Peyer's patch (tissue), 4 donors: ENCODE measurements at places on chromosomes 7 and 10.
A peak's percentile ranks its signal among the peaks of the same experiment; 100 is the strongest.

- no peak for DNase-seq
- H3K4me1 ChIP-seq: no peaks in the 10 kb centered on the region
- no peaks in the 10 kb centered on the region for H3K27me3 ChIP-seq
- no peak overlapping the region for H3K27ac ChIP-seq
- H3K36me3 ChIP-seq: no peaks in the 10 kb centered on the region
Observed at GRCh38 chr10:1268831-1269230, 212.6 kb downstream of the WDR37 start.

- no peaks in the 10 kb centered on the region for H3K4me1 ChIP-seq
- H3K27me3 ChIP-seq: no peaks in the 10 kb centered on the region
- no peak overlapping the region for H3K27ac ChIP-seq
- H3K36me3 ChIP-seq: no peaks in the 10 kb centered on the region
Observed at GRCh38 chr7:26813432-26813831, 51.0 kb downstream of the SKAP2 start.

GRCh38 chr7:94394437-94395140 is at the start of gene COL1A2:
TSS of gene COL1A2 (plus strand) at chr7:94394895. CDS start at chr7:94395032, 137 bp downstream.
- no peaks in the 10 kb centered on the region for H3K36me3 ChIP-seq
- DNase-seq: peak; percentile 64
- H3K4me3 ChIP-seq: peak within 1 kb of the TSS; percentile 35
- no peaks in the 10 kb centered on the region for H3K4me1 ChIP-seq

DNA sequence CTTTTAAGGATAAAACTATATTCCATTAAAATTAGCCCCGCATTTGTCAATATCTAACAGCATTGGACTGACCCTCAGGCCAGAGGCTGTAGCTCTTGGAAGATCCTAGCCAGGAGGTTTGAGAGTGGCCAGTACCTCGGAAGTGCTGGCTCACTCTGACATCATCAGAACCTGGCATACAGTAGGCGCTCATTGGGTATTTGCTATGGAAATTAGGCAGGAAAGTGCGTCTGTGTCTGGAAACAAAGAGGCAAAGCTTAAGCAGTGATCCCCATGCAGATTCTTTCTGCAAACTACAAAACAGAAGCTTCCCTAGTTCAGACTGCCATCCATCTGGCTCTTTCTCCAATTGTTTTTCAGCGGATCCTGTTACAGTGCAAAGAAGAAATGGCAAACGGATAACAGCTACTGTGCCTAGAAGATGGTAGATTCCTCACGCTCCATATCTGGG is 1.7 kb upstream of the PRKCQ start:
- peak overlapping the region; percentile 8 for H3K27ac ChIP-seq
- no peaks in the 10 kb centered on the region for H3K4me1 ChIP-seq
- no peak overlapping the region for H3K4me3 ChIP-seq

DNA sequence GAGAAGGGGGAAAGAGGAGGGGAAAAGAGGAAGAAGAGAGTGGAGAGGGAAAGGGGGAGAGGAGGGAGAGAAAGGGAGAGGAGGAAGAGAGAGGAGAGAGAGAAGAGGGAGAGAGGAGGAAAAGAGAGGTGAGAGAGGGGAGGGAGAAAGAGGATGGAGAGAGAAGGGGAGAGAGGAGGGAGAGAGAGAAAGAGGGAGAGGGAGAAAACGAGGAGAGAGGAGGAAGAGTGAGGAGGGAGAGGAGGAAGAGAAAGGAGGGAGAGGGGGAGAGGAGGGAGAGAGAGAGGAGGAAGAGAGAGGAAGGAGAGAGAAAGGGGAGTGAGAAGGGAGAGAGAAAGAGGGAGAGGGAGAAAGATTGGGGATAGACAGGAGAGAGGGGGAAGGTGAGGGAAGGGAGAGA is 197.6 kb upstream of the FOXK1 start:
- H3K4me1 ChIP-seq: no peaks in the 10 kb centered on the region
- H3K27me3 ChIP-seq: no peaks in the 10 kb centered on the region
- H3K36me3 ChIP-seq: no peaks in the 10 kb centered on the region
- no peak overlapping the region for H3K4me3 ChIP-seq
- DNase-seq: no peak

GRCh38 chr7:150952331-150953050 is 25.6 kb downstream of the KCNH2 start:
- no peak overlapping the region for H3K27ac ChIP-seq
- H3K36me3 ChIP-seq: no peaks in the 10 kb centered on the region
- DNase-seq: no peak
- H3K4me3 ChIP-seq: no peak overlapping the region
- H3K27me3 ChIP-seq: no peaks in the 10 kb centered on the region

- no peaks in the 10 kb centered on the region for H3K27me3 ChIP-seq
- H3K36me3 ChIP-seq: no peaks in the 10 kb centered on the region
- H3K4me3 ChIP-seq: no peak overlapping the region
- DNase-seq: no peak
- H3K27ac ChIP-seq: peak overlapping the region; percentile 44
- no peaks in the 10 kb centered on the region for H3K4me1 ChIP-seq
Observed at GRCh38 chr10:69043931-69044531, 43.9 kb upstream of the SRGN start.

DNA sequence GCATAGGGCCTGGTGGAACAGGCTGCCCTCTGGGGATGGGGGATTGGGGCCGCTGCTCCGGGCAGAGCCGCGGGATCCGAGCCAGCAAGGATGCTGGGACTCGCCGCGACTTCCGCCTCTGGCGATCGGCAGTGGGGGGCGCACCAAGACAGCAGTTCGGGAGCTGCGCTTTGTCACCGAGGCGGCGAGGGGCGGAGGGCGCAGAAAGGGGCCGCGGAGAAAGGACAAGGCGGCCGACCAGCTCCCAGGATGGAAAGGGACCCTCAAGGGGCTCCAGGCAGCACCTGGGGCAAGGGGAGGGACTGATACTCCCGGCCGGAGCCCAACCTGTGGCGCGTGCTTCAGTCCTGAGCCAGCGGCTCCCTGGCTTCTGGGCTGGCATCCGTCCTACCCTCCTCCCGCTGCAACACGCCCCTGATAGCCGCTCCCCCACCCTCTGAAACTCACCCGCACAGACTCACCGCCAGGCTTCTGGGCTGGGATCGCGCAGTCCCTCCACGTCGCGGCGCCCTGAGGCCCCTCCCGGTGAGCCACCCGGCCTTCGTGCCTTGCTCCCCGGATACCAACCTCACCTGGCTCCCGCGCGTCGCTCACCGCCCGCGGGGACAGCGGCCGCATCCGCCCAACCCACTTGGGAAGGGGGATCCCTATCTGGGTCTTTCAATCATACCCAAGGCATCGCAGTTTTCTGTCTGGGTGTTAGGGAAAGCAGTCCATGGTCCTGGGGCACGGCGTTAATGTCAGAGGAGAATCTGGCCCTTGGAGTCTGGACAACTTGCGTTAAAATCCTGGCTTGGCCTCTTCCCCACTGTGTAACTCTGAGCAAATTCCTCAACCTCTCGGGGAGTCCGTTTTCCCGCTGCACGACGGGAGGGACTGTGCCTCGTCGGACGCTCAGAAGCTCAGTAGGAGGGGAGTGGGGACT is 7.0 kb upstream of the EVX1 start:
- peaks cover 4% of the 10 kb centered on the region for H3K27me3 ChIP-seq
- H3K27ac ChIP-seq: no peak overlapping the region
- no peaks in the 10 kb centered on the region for H3K36me3 ChIP-seq
- H3K4me1 ChIP-seq: peaks cover 5% of the 10 kb centered on the region

GRCh38 chr10:11449761-11450160 is 161.7 kb downstream of the USP6NL start:
- H3K27ac ChIP-seq: no peak overlapping the region
- H3K27me3 ChIP-seq: no peaks in the 10 kb centered on the region
- no peak overlapping the region for H3K4me3 ChIP-seq
- no peak for DNase-seq
- H3K4me1 ChIP-seq: no peaks in the 10 kb centered on the region

DNA sequence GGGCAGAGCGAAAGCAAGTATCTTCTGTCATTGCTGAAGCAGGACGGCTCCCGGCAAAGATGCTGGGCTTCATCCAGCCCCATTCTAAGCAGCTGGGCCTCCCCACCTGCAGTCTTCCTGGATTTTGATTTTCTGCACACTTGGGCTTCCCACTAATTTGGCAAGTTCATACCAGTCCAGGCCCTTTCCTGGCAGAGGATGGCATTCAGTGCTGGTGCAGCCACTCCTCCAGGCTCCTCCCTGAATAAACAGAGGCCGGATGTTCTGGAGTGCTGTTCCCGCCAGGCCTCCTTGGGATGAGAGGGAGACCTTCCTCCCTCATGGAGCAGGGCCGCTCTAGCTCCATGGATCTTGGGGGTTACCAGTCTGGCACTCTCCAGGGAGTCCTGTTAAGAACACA is 3.4 kb downstream of the BAG3 start:
- no peak overlapping the region for H3K4me3 ChIP-seq
- no peak for DNase-seq
- no peaks in the 10 kb centered on the region for H3K27me3 ChIP-seq

- no peaks in the 10 kb centered on the region for H3K36me3 ChIP-seq
- peaks cover 3% of the 10 kb centered on the region for H3K4me1 ChIP-seq
- H3K27ac ChIP-seq: no peak overlapping the region
Observed at GRCh38 chr7:70093205-70093904, 495.1 kb downstream of the AUTS2 start.

DNA sequence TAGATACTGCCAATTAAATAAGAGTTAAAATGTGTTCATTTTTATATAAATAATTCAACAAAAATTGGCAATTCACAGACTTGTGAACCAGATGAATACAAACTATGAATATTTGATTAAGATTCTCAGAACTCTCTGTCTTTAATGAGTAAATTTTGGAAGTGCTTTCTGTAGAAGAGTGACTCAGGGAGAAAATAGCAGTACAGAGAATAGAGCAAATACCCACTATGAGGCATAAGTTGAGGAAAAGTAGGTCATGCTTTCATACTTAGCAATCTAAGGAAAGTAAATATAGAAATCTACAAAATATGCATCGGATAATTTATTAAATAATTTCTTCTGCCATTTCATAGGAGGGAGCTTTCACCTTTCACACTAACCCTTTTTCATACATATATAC is 117.7 kb upstream of the TMEM106B start:
- H3K4me3 ChIP-seq: no peak overlapping the region
- H3K4me1 ChIP-seq: no peaks in the 10 kb centered on the region
- DNase-seq: no peak

GRCh38 chr7:102223184-102223583 is 63.5 kb upstream of the SH2B2 start:
- H3K27me3 ChIP-seq: no peaks in the 10 kb centered on the region
- DNase-seq: no peak
- no peak overlapping the region for H3K4me3 ChIP-seq

- H3K36me3 ChIP-seq: no peaks in the 10 kb centered on the region
- peak overlapping the region; percentile 84 for H3K27ac ChIP-seq
- peak overlapping the region; percentile 65 for H3K4me3 ChIP-seq
- H3K27me3 ChIP-seq: no peaks in the 10 kb centered on the region
Observed at GRCh38 chr7:100604028-100604975, 2.1 kb downstream of the PCOLCE start.

GRCh38 chr7:45211066-45211465 is 53.5 kb downstream of the RAMP3 start:
- no peak overlapping the region for H3K4me3 ChIP-seq
- no peaks in the 10 kb centered on the region for H3K4me1 ChIP-seq
- DNase-seq: no peak
- H3K27me3 ChIP-seq: no peaks in the 10 kb centered on the region
- no peaks in the 10 kb centered on the region for H3K36me3 ChIP-seq
- no peak overlapping the region for H3K27ac ChIP-seq

GRCh38 chr10:14186245-14186644 is 144.5 kb downstream of the FRMD4A start:
- H3K4me1 ChIP-seq: no peaks in the 10 kb centered on the region
- H3K4me3 ChIP-seq: no peak overlapping the region
- H3K27me3 ChIP-seq: no peaks in the 10 kb centered on the region

GRCh38 chr10:126910196-126910595 is 5.0 kb downstream of the DOCK1 start:
- no peak overlapping the region for H3K4me3 ChIP-seq
- H3K27me3 ChIP-seq: no peaks in the 10 kb centered on the region
- H3K27ac ChIP-seq: no peak overlapping the region

GRCh38 chr10:78184851-78185692 is 151.4 kb downstream of the RPS24 start:
- H3K4me3 ChIP-seq: no peak overlapping the region
- no peaks in the 10 kb centered on the region for H3K36me3 ChIP-seq
- no peaks in the 10 kb centered on the region for H3K27me3 ChIP-seq
- no peak overlapping the region for H3K27ac ChIP-seq
- no peak for DNase-seq

GRCh38 chr10:3192856-3193635 is 20.5 kb upstream of the PITRM1 start:
- no peaks in the 10 kb centered on the region for H3K4me1 ChIP-seq
- no peak overlapping the region for H3K27ac ChIP-seq
- DNase-seq: no peak
- H3K36me3 ChIP-seq: no peaks in the 10 kb centered on the region
- no peak overlapping the region for H3K4me3 ChIP-seq
- H3K27me3 ChIP-seq: no peaks in the 10 kb centered on the region
